Stimulated activated CD4-positive, alpha-beta T cell treated with anti-CD3 and anti-CD28 coated beads, TNF-alpha, amount 100 ng/mL, for 4 hours (primary cell): ENCODE measurements at places on chromosomes 7 and 10.

- no peak for DNase-seq
Observed at GRCh38 chr10:102605712-102606111, 38.6 kb upstream of the TRIM8 start.

DNA sequence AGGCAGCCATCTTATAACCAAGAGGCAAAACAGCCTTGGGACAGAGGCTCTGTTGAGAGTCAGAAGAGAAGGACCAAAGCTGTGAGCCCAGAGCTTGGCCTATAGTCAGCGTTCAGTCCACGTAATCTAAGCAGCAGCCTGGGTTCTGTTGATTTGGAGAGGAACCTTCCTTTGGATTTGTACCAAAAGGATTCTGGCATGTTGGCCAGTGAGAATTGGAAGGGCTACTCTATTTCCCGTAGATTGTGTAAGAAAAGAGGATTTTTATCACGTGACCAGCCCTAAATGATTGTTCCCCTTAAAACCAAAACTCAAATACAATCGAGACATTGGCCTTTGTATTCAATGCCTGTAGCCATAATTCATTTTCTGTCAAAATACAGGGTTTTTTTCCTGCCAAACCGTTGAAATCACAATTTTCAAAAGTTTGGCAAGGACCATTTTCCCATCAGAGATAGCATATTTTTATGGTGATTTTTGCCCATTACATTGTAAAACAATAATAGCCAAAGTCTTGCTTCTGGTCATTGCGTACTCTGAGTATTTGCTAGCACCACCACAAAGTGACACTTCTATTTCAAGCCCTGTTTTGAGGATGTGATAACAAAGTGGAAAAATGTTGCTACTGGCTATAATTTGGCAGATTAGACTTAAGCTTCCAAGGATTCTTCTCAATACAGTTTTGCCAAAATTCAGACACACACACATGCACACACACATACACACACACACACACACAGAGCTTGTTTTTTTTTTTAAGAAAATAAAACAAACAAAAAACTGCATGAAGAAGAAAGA, 23.1 kb upstream of the BMPER start:
- no peak for DNase-seq

DNA sequence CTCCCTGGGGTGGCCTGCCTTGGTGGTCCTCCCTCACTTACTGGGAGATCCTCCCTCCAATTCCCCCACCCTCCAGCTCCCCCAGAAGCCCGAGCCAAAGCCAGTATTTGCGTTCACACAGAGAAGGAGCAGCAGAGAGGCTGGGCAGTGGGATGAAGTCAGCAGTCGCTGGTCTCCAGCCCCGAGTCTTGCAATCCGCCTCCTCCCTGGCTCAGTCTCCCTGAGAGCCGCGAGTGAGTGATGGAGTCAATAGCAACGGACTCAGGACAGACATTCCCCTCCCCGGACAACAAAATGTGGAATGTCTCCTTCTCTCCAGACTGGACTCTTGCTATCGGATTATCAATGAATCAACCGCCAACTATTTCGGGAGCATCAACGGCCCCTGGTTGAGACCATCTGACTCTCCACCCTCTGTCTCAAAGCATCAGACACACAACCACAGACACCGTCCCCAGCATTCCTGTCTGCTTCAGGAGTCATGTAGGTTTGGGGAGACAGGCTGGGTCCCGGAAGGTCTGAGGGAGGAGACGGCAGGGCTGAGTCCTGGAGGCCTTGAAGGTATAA, 178.4 kb downstream of the SH3PXD2A start:
- no peak for DNase-seq

DNA sequence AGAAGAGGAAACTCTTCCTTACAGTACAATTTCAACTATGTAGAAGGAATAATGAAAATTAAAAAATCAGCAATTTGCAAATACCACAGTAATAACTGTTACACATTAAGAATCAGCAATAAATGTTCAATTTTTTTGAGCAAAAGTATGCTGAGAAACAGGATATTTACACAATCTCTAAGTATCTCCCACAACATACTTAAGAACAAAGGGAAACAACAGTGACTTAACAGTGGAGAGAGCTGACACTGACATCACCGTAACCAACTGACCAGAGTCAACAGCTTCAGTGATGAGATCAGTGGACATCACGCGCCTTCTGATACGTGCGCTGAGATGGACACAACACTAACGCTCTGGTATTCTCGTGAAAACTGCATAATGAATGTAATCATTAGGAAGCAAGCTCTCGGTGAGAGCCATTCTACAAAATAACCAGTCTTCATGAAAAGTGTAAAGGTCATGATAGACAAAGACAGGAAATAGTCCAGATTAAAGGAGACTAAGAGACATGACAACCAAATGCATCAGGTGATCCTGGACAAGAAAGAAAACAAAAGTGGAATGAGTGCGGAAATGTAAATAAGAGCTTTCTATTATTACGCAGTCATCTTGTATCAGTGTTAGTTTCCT, 82.6 kb downstream of the PIP4K2A start:
- no peak for DNase-seq

- DNase-seq, result no peak
Observed at GRCh38 chr7:50181081-50181480, 88.0 kb upstream of the ZPBP start.

DNA sequence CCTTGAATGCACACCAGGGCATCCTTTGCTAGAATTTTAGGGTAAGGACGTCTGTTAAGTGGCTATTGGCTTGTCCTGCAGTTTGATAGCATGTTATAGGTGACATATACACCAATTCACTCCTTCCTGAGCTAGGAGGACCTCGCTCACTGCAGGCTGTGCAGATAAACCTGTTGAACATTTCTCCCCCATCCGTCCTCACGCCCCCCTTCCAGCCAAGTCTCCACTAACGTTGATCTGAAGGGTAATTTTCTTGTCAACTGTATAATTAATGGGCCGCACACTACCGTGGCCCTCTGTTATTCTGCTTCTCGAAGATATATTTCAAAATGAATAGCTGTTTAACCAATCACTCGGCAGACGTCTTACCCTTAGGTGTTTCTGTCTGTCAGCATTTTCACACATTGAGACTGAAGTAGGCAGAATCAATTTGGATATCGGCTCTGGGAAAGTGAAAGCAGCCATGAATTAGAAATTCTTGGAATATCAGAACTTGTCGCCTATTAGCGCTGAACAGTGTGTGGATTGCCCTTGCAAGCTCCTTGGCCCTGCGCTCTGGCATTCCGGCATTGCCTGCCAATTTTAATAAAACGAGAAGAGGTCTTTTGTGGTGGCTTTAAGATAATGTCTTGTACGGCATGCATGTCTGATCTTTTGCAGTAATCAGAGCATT, 905.3 kb downstream of the TYW1 start:
- no peak for DNase-seq

DNA sequence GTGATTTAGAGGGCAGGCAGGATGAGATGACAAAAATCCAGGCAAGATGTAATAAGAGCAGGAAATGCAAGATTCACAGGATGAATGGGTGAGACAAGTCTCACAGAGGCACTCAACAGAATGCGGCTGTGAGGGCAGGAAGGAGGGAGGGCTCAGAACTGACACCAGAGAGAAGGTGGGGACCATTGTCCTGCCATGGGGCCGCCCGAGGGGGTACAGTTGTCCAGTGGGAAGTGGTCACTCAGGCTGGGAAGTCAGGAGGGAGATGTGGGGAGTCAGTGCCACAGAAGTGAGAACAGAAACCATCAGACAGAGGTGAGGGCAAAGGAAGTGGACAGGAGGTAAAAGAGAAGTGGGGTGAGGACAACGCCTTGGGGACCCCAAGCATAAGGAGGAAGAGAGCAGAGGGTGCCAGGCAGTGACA, 8.9 kb downstream of the HIP1 start:
- no peak for DNase-seq

GRCh38 chr7:47435889-47436312, 146.0 kb downstream of the TNS3 start:
- no peak for DNase-seq

DNA sequence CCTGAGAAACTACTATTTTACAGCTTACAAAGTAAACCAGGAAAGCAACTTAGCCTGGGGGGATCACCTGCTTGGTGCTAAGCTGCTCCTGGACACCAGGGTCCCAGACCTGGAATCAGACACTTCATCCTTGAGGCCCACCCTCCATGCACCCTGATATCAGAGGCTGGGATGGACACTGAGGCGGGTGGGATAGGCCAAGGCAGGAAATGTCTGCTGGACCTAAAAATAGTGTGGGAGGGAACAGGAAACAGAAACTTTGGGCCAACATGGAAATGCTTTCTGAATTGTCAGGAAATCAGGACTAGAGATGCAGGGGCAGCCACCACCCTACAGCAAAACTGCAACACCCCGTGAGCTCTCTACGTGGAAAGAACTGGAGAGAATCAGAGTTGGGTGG, 101.5 kb upstream of the PODXL start:
- no peak for DNase-seq
